ENCODE measurements at places on chromosomes 12 and 14.

DNA sequence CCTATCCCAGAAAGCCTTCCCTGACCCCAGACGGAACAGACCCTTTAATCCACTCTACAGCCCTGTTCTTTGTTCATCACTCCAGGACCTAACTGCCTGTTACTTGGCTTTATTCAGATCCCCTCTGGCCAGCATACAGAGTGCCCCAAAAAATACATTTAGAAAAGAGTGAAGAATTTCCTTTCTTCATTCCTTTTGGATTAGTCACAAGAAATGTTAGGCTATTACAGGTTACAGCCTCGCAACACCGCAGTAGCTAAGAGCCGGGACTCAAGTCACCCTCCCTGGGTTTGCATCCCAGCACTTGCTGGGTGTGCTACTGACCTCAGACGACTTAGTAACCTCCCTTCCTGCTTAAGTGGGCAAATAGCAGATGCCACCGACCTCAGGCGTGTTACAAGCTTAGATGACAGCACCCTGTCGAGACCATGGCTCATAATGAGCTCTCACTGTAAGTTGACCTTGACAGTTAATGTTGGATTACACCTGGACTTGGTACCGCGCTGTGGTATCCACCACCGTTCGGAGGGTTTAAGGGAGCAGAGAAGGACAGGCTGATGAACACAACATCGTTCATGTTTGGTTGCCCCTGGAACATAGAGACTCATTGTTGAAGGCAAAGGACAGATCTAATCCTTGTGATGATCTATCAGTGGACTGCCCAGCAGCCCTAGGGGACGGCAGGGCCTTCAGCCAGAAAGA, 12.9 kb downstream of the GLRX5 start:
- DNase-seq = no peak

DNA sequence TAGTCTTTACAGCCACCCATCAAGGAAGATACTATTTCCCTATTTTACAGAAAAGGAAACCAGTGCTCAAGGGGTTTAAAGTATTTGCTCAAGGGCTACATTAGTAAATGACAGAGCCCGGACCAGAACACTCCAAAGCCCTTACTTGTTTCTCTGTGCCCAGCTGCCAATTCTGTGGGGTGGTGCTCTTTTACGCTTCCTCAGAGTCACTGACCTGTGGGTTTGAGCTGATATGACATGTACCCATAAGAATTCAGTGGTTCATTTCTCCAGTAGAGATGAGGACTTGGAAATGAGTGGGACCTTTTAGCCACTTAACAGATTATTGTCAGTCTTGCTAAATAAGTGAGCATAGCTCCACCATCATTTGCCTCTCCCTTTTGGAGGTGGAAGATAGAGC, 37.4 kb upstream of the NKX2-8 start:
- no peak for DNase-seq

GRCh38 chr12:12010277-12011039, 60.3 kb upstream of the BCL2L14 start:
- DNase-seq = no peak

DNA sequence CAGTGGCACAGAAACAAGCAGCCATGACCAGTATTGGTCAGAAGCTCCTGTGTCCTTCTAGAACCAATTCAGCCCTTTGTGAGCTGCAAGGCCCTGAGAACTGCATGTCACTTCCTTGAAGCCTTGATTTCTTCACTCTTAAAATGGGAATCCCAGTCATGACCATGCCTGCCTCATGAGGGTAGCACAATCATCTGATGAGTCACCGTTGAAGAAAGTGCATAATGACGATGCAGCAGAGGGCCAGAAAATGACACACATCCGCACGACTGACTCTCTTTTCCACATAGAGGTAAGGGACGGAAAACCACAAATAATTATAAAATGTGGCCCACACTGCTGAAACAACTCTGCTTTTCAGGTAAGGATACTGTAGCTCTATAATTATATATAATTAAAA, 777.4 kb downstream of the BCL11B start:
- DNase-seq = no peak

GRCh38 chr12:12443431-12443878, 86.6 kb downstream of the BORCS5 start:
- no peak for DNase-seq

- DNase-seq = no peak
Observed at GRCh38 chr12:89742337-89743022, 33.8 kb upstream of the ATP2B1 start.

All from iPS DF 6.9 (cell line).